ENCODE measurements at places on chromosomes 11 and 22. TPM values are rescaled to one million over a fixed set of nuclear protein-coding genes. Genes with fewer than 3 reads are reported as not detected.

Gene CASP5
- total RNA-seq, result not detected

Gene CLDN25
- total RNA-seq, result not detected

Gene NRXN2
- total RNA-seq, result not detected

Gene SMC1B
- not detected for total RNA-seq

Gene VPS26B
- total RNA-seq, result 47.1 TPM

Gene KCNJ1
- total RNA-seq, result 0.33 TPM

Gene NEFH
- total RNA-seq, result 0.86 TPM

Gene KCTD14
- 0.48 TPM for total RNA-seq

Gene C22orf23
- 0.10 TPM for total RNA-seq

Gene SCO2
- total RNA-seq, result 2.9 TPM

Gene ENTHD1
- not detected for total RNA-seq

Gene ACRV1
- not detected for total RNA-seq

Gene SLC5A1
- not detected for total RNA-seq

Gene MS4A12
- not detected for total RNA-seq

Gene ARVCF
- 95.7 TPM for total RNA-seq

Gene NFAM1
- not detected for total RNA-seq

Gene OVCH2
- total RNA-seq, result not detected

Gene HORMAD2
- not detected for total RNA-seq

Gene ENDOD1
- total RNA-seq, result 29.7 TPM

Gene PTPN5
- total RNA-seq, result not detected

Gene CCDC73
- total RNA-seq, result not detected

Gene PAMR1
- total RNA-seq, result 1.6 TPM

Gene OOSP4B
- total RNA-seq, result not detected

Gene KRTAP5-10
- total RNA-seq, result not detected

Gene KRTAP5-9
- total RNA-seq, result not detected

Gene TMEM25
- 33.6 TPM for total RNA-seq

Gene AMOTL1
- total RNA-seq, result 40.2 TPM

Gene MS4A6A
- 3.4 TPM for total RNA-seq

Gene RTN4R
- total RNA-seq, result 0.65 TPM

Gene USP2
- total RNA-seq, result not detected

Gene PHF21B
- total RNA-seq, result not detected

Gene C1QTNF5
- total RNA-seq, result 111 TPM

Gene MEI1
- 0.96 TPM for total RNA-seq

Gene CYTH4
- total RNA-seq, result 0.10 TPM

Gene ANKK1
- under 0.01 TPM for total RNA-seq

Gene MCHR1
- 0.65 TPM for total RNA-seq

Gene MYBPC3
- total RNA-seq, result not detected

Gene PAX6
- not detected for total RNA-seq

Gene SLC25A18
- total RNA-seq, result not detected

Gene DDI1
- not detected for total RNA-seq

Gene LRRC4C
- not detected for total RNA-seq

Gene TPBGL
- total RNA-seq, result not detected

Gene MORC2
- 18.6 TPM for total RNA-seq

Gene MCM5
- total RNA-seq, result 53.6 TPM

Gene UPK3A
- not detected for total RNA-seq

Measured in vein endothelial cell (primary cell).